Fibroblast of the aortic adventitia (primary cell): ENCODE measurements at places on chromosomes 3 and 15. TPM values are rescaled to one million over a fixed set of nuclear protein-coding genes. Genes with fewer than 3 reads are reported as not detected.

DNA sequence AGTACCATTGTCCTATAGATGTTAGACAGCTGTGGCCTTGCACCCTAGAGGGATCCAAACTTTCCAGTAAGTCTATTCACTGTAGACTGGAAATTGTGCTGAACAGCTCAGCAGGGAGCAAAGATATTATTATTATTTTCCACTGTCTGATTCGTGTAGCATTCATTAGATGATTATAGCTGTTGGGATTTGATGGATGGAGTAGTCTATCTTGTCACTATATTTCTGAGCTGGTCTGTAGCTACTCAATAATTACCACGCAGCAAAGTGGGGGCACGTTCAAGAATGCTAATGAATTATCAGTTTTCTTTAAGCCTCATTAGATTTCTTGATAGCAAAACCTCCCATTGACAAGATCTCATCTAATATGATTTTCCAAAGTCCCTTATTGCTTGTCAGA, 113.2 kb downstream of the RTP4 start:
- DNase-seq: no peak

DNA sequence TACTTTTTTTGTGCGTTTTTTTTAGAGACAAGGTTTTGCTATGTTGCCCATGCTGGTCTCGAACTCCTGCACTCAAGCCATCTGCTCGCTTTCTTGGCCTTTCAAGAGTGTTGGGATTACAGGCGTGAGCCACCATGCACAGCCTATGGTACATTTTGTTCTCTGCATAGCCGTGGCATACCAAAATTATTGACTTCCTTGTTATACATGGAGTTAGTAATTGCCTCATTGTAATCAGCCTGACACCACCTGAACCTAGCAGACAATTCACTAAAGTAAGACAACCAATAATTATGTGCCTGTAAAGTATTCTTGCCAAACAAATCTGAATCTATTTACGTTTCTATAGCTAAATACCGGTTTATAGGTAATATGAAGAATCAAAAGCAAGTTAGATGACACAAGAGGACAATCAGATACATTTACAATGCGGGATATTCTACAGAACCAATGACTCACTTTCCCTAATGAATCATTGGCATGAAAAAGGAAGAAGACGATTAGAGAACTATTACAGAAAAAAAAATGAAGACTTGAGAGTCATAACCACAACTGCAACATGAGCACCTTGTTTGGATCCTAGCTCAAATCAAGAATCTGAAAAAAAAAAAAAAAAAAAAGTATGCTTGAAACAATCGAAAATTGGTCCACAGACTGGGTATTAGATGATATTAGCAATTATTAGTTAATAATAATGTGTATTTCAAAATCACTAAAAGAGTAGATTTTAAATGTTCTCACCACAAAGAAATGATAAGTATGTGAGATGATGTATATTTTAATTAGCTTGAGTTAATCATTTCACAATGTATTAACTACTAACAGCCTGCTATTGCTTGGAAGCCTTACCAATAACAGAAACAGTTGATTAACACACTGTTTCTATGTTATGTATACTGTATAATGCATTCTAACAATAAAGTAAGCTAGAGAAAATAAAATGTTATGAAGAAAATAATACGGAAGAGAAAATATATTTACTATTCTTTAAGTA, 7.1 kb downstream of the GUCA1C start:
- no peak for DNase-seq

- DNase-seq: no peak
Measured at GRCh38 chr3:28544236-28544635, 195.6 kb upstream of the AZI2 start.

DNA sequence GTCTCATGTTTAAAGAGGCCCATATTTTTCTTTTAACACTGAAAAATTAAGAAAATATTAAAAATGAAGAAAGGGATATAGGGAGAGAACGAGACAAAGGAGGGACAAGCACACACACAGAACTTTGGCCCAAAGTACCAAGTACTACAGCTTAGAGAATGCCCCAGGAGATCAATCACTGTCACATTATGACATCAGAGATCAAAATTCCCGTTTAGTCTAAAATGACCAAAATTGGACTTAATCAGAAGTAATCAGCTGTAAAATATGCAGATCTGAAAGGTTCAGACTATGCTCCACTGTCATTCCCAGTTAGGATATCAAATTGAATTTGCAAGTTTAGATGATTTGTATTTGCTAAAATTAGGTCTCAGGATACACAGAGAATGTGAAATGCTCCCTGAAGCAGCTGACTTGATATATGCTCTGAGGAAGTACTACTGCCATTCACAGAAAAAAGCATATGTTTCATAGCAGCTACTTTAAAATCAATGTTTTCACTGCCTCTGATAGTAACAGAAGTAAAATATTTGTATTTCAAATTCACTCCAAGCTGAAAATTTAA, 123.0 kb downstream of the PEAK1 start:
- peak; percentile 41 for DNase-seq

DNA sequence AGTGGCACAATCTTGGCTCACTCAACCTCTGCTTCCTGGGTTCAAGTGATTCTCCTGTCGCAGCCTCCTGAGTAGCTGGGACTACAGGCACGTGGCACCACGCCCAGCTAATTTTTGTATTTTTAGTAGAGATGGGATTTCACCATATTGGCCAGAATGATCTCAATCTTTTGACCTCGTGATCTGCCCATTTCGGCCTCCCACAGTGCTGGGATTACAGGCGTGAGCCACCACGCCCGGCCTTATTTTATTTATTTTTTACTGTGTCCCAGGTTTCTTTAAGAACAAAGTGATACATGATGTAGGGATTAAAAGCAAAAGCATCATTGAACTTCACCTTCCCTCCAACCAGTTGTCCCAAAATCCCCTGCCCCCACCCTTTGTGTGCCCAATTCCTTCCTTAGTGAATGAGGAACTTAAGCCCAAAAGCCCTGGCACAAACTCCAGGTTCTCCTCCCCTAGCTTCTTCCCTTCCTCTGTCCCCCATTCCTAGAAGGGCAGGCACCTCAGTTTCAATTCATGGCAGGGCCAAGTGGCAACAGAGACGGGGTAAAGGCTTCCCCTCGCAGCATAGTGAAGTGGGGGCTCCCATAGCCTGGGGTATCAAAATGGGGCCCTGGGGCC, 23.7 kb upstream of the RPN1 start:
- no peak for DNase-seq

Gene RTP1
- total RNA-seq: not detected in 2 replicates

GRCh38 chr3:177251755-177252154, 54.5 kb upstream of the TBL1XR1 start:
- DNase-seq: no peak

Gene OXTR
- 6.1 and 7.0 TPM in 2 replicates for total RNA-seq

- DNase-seq: no peak
Measured at GRCh38 chr15:29736012-29736743, 86.1 kb downstream of the TJP1 start.

GRCh38 chr3:111824351-111824750, 34.7 kb upstream of the PHLDB2 start:
- DNase-seq: no peak

DNA sequence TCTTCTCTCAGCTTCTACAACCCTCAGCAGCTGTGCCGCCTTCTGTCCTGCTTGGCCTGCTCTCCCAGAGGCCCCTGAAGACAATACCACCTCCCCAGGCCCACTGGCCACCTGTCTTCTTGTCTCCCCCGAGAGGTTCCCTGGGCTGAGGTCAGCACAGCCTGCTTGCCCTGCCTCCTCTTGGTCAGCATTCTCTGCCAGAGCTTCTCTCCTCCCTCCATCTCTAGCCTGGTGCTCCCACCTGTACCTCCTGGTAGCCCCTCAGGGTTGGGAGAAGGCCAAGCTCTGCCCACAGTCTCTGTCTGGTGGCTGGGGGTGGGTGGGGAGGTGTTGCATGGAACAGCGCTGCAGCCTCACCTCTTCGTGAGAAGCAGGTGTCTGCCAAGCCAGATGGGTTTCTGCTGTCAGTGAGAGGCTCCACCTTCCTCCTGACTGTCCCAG, 5.6 kb upstream of the ISLR start:
- DNase-seq: no peak

GRCh38 chr3:37862219-37862902, 681 bp downstream of the CTDSPL start:
- peak; percentile 64 for DNase-seq

Gene PLCH1
- total RNA-seq: 0.09 TPM in 1 of 2 replicates, not detected in the other

Gene CAMK2N2
- total RNA-seq: 0.09 and 0.41 TPM in 2 replicates

GRCh38 chr15:72168131-72168807, 29.3 kb downstream of the GRAMD2A start:
- no peak for DNase-seq

- DNase-seq: no peak
Measured at GRCh38 chr3:105158286-105158685, 208.4 kb upstream of the ALCAM start.

GRCh38 chr15:90607361-90607760, 77.6 kb downstream of the CRTC3 start:
- DNase-seq: no peak

- no peak for DNase-seq
Measured at GRCh38 chr3:33030246-33030645, 66.7 kb downstream of the GLB1 start.

Gene NAALADL2
- 11.4 and 54.5 TPM in 2 replicates for total RNA-seq

GRCh38 chr3:193665370-193665989, 72.5 kb downstream of the OPA1 start:
- DNase-seq: peak; percentile 67

- no peak for DNase-seq
Measured at GRCh38 chr15:82158811-82159210, 103.7 kb downstream of the EFL1 start.

DNA sequence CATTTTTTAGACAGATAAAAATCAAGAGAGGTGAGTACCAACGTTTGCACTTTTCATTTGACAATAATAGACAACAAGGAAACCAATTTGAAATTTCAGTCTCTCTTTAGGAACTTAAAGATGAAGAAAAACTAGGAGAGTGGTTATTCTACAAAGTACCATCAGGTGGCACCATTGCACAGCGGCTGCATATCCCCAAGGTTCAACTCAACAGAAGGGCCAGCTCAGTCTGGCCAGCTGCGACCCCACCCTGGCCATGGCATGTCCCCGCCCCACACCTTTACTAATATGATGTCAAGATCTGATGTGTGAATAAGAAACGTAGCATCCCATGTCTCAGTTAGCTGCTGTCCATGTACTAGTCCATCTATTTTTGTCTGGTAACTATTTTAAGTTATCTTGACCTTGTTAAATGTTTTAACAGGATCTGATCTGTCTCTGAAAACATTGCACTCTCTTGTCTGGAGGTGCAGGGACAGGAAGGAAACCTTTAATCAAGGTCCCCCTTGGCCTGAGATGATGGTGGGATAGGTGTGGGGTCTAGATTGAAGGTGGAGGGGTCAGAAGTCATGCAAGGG, 35.5 kb upstream of the CGNL1 start:
- DNase-seq: peak; percentile 82

Gene ATP10A
- total RNA-seq: 4.4 and 5.8 TPM in 2 replicates

Gene MORC1
- not detected in 2 replicates for total RNA-seq

Gene ACKR4
- total RNA-seq: 11.4 and 175 TPM in 2 replicates

Gene WNT5A
- 5.8 and 42.4 TPM in 2 replicates for total RNA-seq

Gene RTP3
- total RNA-seq: not detected in 2 replicates

GRCh38 chr3:45054196-45054857, 28.2 kb downstream of the CLEC3B start:
- peak; percentile 93 for DNase-seq

GRCh38 chr3:105785803-105786202, 83.0 kb downstream of the CBLB start:
- no peak for DNase-seq

Gene SPATA12
- 0.09 TPM in 1 of 2 replicates, not detected in the other for total RNA-seq

DNA sequence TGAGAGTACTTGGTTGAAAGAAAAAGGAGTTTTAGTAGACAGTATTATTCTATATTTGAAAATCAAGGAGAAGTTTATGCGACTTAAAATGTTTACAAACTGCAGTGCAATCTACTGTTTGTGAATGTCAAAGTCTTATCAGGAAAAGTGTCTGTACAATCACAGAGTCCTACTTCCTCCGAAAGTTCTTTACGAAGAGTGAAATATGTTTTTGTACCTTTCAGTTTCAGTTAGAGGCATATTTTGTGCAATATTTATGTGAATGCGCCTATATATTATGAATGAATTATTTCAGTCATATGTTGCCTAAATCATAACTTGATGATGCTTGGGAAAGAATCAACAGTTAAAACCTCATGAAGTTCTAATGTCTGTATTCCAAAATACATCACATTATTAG, 31.5 kb downstream of the NGRN start:
- no peak for DNase-seq

DNA sequence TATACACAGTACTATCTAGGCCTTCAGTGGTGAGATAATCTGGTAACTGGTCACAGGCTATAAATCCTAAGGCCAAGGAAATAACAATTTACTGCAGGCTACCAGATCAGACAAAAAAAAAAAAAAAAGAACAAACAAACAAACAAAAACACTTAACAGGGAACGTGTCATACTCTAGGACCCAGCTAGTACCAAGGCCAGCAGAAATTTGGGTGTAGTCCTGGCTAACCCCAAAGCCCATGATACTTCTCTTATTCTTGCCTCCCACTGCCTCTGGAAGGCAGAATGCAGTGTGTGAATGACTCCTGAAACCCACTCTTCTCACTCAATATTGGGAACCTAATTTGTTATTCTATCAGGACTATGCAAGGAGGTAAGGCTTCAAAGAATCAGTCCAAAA, 53.7 kb upstream of the ST3GAL6 start:
- DNase-seq: no peak

DNA sequence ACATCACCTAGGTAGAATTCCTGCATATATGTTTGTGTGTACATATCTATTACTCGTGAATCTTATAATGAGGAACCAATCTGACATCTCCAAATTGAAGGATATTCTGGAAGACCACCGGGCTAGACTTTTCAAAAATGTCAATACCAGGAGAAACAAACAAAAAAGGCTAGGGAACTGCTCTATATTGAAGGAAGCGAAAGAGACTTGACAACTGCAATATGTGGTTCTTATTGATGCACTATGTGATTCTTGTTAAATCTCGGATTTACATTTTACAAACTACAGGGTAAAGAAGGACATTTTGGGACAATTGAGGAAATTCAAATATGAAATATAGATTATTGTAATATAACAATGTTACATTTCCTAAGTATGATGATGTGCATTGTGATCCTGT, 137.5 kb upstream of the CCDC54 start:
- DNase-seq: no peak

DNA sequence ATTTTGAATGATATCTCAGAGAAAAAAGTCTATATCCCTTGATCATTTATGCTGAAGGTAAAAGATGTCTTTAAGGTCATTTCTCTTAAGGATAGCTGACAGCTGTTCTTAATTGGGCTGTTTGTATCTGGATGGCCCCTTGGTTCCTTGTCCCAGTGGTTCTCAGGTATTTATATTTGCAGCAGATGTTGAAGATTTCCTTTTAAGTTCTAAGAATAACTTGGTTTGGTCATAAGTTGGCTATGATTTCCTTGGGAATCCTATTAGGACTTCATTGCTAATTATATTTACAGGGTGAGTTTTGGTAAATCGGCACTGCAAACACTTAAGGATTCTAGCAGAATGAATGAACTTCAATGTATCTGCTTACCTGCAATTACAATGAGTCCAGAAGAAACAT, 460.4 kb upstream of the SGO1 start:
- DNase-seq: no peak

GRCh38 chr15:48682942-48683651, 37.6 kb upstream of the FBN1 start:
- DNase-seq: peak; percentile 91

GRCh38 chr3:152583963-152584362, 251.0 kb upstream of the P2RY1 start:
- peak; percentile 67 for DNase-seq

Gene AVEN
- total RNA-seq: 17.2 and 26.8 TPM in 2 replicates

Gene MNS1
- total RNA-seq: 3.8 and 7.0 TPM in 2 replicates

Gene HHLA2
- total RNA-seq: not detected in 2 replicates

Gene PLSCR2
- not detected in 2 replicates for total RNA-seq
